ENCODE measurements at places on chromosomes 4 and X.

DNA sequence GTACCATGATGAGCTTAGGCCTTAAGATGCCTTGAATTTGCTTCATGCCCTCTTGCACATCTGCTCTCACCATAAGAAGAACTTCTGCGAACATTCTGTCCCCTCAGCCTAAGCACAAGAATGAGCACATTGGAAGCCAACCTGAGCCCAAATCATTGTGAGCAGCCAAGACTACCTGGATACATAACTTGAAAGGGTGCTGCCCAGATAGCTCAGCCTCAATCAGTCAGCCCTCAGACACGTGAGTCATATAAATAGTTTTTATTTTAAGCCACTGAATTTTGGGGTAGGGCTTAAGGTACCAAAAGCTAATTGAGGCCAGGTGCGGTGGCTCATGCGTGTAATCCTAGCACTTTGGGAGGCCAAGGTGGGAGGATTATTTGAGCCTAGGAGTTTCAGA lies 27.5 kb upstream of the BBS12 start:
- DNase-seq = no peak

GRCh38 chr4:41381384-41381783 lies 124.7 kb downstream of the UCHL1 start:
- DNase-seq = no peak

GRCh38 chrX:57516491-57516890 lies 75.3 kb upstream of the ZXDB start:
- no peak for DNase-seq

- DNase-seq = no peak
Measured at GRCh38 chr4:38157592-38157991, 197.4 kb downstream of the PTTG2 start.

DNA sequence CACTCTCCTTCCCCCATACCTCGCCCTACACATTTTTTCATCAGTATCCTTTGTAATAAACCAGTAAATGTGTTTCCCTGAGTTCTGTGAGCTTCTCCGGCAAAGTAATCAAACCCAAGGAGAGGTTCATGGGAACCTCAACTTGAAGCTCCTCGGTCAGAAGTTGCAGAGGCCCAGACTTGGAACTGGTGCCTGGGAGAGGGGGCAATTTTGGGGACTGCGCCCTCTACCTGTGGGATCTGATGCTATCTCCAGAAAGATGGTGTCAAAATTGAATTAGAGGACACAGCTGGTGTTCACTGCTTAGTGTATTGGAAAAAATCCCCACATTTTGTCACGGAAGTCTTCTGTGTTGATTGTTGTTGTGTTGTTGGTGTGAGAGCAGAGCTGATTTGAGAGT lies 70.6 kb downstream of the ATP11C start:
- DNase-seq = no peak

- no peak for DNase-seq
Measured at GRCh38 chr4:11438647-11439046, 10.0 kb upstream of the HS3ST1 start.

- DNase-seq = no peak
Measured at GRCh38 chr4:17448689-17449088, 63.2 kb downstream of the QDPR start.

DNA sequence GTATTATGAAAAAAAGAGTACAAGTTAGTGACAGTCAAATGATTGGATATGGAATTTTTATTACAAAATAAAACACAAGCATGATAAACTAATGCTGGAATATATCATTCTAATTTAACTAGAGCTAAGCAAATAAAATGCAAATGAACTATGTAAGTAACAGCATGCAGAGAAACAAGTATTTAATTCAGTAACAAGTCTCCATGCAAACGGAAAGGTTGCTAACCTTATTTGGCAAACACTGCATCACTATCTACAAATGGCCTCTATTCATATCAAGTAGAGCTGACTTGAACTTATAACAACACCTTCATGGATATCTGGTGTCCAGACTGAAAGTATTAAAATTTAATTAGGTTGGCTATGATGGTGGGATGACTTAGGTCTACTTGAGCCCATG lies 15.4 kb downstream of the PPM1K start:
- no peak for DNase-seq
